ENCODE measurements at places on chromosomes 1 and 21. TPM values are rescaled to one million over a fixed set of nuclear protein-coding genes. Genes with fewer than 3 reads are reported as not detected.

- no peak for DNase-seq
Measured at GRCh38 chr1:118115567-118116295, 69.3 kb downstream of the SPAG17 start.

DNA sequence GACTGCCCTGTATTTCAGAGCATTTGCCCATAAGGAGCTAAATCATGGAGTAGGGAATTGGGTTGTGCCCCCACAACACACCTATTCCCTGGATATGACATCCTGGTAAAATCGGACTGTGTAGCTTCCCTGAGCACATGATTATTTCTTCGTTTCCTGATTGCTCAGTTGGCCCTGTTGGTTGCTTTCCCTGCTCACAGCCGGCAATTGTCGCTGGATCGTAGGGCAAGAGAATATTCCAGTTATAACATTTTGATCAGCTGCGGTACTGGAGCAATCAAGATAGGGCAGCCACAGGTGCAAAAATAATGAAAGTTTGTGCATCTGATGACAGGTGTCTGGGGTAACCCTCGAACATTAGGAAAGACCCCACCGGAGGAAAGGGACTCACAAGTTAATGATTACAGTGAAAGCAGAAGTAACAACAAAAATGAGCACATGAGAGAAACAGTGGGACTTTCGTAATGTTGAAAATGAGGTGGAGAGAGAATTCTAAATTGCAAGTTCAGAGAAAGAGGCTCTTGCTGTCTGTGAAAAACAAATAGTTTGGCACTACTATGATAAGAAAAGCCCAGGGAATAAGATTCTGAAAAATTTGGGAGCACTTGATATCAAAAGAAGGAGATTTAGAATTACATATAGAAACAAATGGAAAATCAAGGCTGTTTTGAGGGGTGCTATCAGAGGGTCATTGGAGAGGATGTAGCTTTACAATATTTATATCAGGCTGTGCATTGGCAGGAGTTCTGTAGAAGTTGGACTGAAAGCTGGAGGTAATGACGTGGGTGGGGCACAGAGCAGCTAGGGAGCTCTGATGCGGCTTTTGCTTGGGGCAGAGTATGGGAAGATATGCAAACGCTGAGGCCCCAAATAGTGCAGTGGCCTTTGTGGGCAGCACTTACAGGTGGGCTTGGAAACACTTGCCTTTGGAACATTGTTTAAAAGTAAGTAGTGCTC, at the start of gene MAB21L3:
Gene MAB21L3, plus strand, starts transcription at position 833 of the 957 bp plus-strand sequence. CDS start 1,217 bp downstream, outside the sequence.
- no peak for DNase-seq

DNA sequence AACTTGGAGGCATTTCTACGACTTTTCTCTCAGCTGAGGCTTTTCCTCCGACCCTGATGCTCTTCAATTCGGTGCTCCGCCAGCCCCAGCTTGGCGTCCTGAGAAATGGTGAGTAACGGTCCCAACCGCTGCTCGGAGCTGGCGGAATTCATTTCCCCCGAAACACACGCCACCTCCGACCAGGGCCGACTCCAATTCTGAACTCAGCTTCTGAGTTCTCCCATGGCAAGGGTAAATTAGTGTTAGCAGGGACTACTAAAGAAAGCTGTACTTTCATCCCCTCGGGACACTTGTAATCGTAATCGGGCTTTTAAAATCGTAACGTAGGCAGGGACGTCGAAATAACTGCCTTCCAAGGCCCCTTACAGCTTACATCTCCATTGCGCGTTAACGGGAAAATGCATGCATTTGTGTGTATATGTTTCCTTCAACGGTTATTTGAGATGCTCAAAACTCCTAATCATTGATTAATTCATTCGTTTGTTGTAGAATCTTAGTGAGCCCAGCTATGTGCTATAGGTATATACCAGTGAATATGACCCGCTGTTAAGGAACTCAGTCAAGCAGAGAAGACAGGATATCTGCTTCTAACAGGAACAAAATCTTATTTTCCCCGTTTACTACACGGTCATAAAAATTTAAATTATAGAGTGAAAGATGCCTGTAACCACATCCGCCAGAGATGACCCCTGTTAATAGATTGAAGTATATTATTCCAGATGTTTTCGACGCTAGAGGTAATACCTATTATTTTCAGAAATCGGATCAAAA, 472 bp downstream of the DTL start:
- no peak for DNase-seq

- DNase-seq, result no peak
Measured at GRCh38 chr1:178849918-178850317, 21.0 kb downstream of the ANGPTL1 start.

DNA sequence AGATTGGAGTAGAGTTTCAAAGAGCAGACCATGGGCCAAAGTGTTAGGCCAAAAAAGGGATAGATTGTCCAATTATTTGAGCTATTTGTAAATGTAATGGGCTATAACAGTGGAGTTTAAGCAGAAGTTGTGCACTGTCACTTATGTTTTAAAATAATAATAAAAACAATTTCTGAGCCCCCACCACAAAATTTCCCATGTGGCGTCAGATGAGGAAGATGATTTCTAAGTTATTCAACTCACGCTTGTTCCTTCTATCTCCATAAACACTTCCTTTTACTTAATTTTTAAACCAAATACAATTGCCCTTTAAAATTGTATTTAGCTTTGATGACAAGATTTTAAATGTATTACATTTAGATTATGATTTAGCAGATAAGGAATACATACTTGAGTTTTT, 330.0 kb downstream of the PTPRC start:
- no peak for DNase-seq

DNA sequence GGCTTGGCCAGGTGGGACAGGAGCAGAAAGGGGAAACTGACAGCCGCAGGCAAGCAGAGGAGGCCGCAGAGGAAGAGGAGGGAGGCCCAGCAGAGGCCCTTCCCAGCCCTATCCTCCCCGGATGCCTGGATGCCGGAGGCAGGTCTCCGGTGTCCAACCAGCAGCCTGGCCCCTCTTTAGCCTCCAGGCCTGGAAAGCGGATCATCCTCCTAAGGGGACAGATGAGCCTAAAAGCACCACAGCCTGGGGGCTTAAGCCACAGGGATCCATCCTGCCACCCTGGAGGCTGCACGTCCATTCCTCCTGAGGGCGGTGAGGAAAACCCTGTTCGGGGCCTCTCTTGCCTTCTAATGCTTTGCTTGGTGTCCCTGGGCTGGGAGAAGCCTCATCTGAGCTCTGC, 334.1 kb upstream of the VAMP3 start:
- no peak for DNase-seq

- DNase-seq, result no peak
Measured at GRCh38 chr1:245888809-245889208, 618.3 kb downstream of the SMYD3 start.

The SLAMF7 gene
- total RNA-seq, result 9.2 TPM

- DNase-seq, result no peak
Measured at GRCh38 chr1:166114419-166114818, 52.4 kb downstream of the FAM78B start.

The OR2T2 gene
- not detected for total RNA-seq

- DNase-seq, result no peak
Measured at GRCh38 chr21:27493542-27493941, 526.7 kb upstream of the ADAMTS5 start.

The MRPS21 gene
- total RNA-seq, result 46.1 TPM

The PSMD4 gene
- 112 TPM for total RNA-seq

DNA sequence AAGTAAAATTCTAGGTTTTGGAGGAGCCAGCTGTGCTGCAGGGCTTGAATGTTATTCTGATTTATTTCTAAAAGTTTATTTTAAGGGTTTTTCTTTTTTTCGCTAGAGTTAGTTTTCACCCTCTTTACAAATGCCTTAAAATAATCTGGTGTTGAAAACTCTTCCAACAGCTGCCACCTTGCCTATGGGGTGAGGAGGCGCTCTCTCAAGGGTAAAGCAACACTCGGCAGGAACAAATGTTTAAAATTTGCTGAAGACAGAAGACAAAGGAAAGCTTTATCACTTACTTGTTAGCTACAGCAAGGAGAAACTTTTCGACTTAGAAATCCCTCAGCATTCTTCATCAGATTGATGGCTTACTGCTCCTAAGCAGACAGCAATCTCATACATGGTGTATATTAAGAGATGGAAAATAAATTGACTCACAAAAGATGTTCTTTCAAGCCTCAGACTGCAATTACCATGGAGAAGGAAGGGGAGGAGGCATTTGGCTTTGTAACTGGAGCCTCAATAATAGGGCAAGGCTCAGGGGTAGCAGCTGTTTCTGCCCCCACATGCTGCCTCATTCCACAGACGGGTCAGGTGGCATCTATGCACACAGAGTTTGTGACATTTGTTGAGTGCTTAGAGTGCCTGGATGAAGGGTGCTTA, 79.8 kb upstream of the RALGPS2 start:
- DNase-seq, result no peak

DNA sequence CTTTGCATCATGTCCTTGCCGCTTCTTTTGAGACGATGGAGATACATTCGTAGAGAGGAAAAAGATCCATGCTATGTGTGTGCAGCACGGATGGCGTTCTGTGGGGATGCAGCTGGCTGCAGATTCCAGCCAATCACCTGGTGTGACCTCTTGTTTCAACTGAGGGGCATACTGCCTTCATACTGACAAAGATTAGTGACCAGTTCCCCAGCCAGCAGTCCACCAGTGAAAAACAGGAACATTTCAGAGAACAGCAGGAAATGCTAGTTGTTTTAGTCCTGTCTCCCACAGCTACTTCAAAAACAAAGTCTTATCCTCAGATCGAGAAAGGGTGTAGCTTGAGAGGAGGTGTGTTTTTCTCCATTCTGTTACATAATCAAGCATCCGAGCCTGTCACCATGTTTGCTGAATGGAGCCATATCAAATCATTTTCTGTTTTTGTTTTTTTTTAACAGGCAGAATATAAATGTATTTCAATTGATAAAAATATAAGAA, 255.7 kb upstream of the FMN2 start:
- DNase-seq, result no peak

DNA sequence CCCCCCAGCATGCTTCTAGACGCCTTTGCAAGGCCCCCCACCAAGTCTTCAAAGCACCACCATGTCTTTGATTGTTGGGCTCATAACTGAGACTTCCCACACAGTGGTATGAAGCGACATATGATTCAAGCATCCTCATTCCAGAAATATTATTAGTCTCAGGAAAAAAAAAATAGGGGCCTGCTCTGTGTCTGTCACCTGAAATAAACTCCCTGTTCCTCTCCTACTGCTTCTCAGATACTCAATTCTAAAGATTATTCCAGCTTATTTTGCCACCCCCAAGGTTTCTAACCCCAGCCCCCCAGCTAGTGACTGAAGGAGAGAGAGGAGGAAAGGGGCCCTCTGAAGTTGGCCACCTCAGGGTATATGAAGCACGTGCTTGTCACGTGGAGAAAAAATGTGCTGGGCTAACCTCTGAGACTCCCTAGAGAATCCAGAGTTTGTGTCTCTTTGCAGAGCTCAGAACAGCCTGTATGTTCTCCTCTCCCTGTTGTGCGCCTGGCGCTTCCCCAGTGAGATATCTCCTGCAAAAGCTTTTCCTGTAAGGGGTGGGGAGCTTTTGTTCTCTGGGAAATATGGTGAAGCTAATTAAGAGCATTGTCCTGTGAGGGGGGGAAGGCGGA, 35.9 kb upstream of the RASAL2 start:
- no peak for DNase-seq

DNA sequence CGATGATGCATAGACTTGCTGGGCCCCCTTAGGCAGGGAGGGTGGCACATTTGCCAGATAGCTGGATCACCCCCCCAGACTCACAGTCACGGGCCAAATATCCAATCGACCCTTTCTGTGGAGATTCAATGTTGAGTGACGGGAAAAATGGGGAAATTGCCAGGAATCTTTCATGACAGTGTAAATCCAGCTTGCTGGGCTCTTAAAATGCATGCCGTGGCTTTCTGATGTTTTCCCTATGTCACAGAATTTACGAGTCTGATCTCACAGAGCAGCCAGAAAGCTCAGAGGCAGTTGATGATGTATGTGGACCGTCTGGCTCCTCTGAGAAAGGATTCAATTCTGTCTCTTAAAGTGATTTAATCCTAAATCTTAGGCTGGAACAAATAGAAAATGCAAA, 150.1 kb upstream of the ZNF644 start:
- no peak for DNase-seq

- no peak for DNase-seq
Measured at GRCh38 chr21:46618738-46619379, 14.0 kb upstream of the S100B start.

- DNase-seq, result no peak
Measured at GRCh38 chr1:37399830-37400464, 74.4 kb upstream of the ZC3H12A start.

The S100A7 gene
- not detected for total RNA-seq

DNA sequence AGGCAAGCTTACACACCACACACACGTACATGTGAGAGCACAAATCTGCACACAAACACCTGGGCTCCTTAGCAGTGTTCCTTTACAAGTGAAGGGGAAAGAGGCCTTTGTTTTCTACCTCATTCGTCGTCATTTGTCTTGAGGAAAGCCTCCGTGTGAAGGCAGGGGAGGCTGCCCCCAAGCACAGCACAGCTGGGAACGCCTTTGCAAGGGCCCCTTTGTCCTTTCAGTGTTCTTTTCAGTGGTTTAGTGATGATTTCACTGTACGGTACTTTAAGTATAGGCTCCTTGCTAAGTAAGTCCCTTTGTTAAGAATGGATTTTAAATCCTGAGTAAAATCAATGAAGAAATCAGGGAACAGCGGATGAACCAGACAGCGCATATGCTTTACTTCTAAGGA, 94.1 kb downstream of the PGBD5 start:
- no peak for DNase-seq

GRCh38 chr1:224959115-224959514, 29.6 kb downstream of the DNAH14 start:
- no peak for DNase-seq

The HSF2BP gene
- total RNA-seq, result 0.41 TPM

GRCh38 chr1:194225821-194226220, 1039.4 kb upstream of the B3GALT2 start:
- DNase-seq, result no peak

GRCh38 chr21:15659753-15660422, 69.9 kb upstream of the USP25 start:
- DNase-seq, result no peak

GRCh38 chr1:19954059-19954458, 25.4 kb downstream of the PLA2G2A start:
- DNase-seq, result no peak

DNA sequence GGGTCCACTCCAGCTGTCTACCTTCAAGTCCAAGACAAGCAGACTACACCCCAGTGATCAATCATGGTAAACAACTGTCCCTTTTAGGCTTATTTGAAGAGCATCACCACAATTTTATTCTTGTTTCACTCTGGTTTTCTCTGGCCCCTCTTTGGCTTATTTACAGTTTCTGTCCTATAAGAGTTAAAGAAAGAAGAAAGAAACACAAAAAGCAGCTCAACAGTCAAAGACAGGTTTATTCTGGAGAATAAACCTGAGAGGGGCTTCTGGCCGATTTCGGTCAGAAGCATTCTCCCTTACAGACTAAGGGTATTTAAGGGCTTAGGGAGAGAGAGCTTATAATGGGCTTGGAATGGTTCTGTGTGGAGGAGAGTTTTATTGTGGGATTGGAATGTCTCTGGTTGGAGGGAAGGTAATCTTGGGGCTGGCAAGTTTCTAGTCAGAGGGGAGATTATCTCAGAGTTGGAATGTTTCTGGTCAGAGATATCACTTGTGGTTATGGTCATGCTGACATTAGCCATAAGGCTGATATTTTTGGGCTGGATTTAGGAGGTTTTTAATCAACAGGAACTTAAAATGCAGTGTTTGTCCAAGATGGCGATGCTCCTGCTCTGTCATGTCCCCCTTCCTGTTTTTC, 161.0 kb downstream of the URB2 start:
- no peak for DNase-seq

The PTPN7 gene
- total RNA-seq, result 7.3 TPM

- DNase-seq, result no peak
Measured at GRCh38 chr1:47443530-47444296, 5.9 kb downstream of the FOXD2 start.

The ARHGEF16 gene
- 12.2 TPM for total RNA-seq

The CYP4Z1 gene
- total RNA-seq, result 2.1 TPM

GRCh38 chr21:46545363-46545762, 59.5 kb downstream of the S100B start:
- DNase-seq, result no peak
